Stimulated activated CD4-positive, alpha-beta T cell treated with anti-CD3 and anti-CD28 coated beads, Interleukin-15, amount 100 ng/mL, for 1 hour (primary cell): ENCODE measurements at places on chromosomes 1 and 21.

- DNase-seq: no peak
Measured at GRCh38 chr1:90881034-90881433, 140.8 kb downstream of the ZNF644 start.

GRCh38 chr21:43984905-43985689, 27.0 kb upstream of the TRAPPC10 start:
- no peak for DNase-seq

DNA sequence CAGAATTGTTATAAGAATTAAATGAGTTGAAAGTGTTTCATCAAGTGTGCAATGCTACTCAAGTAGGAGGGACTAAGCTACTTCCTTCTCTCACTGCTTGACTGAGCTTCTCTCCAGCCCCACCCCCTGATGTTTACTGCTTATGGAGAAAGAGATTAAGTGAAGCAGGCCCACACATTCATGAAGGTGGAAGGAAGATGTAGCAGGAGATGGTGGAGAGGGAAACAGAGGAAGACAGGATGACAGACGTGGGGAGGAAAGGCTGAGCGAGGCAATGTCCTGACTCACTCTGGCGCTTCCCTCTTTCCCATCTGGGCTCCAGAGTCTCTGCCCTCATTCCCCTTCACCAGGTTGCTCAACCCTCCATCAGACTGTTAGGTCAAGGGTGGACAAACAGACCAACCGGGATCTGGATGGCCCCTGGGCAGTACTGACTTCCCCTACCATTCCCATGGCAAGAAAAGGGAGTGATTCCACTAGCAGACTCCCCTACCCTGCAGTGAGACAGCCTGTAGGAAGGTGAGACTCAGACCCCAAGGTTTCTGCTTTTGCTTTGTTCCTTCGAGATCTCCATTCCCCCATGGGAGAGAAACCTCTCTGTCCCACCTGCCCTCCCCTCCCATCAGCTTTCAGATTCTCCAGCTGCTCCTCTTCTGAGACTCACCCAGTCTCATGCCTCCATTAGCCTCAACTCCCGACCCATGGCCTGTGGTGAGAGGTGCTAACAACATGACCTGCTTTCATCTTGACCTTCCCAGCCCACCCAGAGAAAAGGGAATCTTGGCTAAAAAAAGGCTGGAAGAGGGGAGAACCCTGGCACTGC, 3.1 kb upstream of the ARHGEF2 start:
- no peak for DNase-seq

GRCh38 chr1:87903242-87903641, 574.6 kb downstream of the LMO4 start:
- DNase-seq: no peak

DNA sequence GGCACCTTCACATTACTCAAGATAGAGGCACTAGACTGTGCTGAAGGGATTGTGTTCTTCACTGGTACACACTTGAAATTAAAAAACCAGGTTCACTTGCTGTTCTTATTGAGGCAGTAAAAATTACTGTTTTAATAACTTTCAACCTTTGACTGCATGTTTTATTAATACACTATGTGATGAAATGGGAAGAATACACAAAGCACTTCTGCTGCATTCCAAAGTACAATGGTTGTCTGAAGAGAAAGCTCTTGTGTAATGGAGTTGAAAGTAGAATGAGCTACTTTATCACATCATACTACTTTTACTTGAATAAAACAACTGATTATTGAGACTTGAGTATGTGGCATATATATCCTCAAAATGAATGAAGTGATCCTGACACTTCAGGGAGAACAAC, 49.7 kb downstream of the LRRC8C start:
- DNase-seq: no peak

DNA sequence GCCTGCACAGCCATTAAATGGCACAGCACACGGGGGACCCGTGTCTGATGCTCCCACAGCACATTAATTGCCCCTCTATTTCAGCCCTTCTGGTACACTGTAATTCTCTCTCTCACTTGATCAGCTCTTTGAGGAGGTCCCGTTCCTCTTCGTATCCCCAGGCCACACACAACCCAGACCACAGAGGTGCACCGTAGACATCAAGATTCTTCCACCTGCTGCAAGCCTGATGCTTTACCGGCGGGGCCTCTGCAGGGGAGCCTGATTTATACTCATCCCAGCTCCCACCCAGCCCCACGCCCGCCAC, 759 bp downstream of the SMYD3 start:
- no peak for DNase-seq

- DNase-seq: no peak
Measured at GRCh38 chr1:65681096-65681495, 111.6 kb upstream of the PDE4B start.

DNA sequence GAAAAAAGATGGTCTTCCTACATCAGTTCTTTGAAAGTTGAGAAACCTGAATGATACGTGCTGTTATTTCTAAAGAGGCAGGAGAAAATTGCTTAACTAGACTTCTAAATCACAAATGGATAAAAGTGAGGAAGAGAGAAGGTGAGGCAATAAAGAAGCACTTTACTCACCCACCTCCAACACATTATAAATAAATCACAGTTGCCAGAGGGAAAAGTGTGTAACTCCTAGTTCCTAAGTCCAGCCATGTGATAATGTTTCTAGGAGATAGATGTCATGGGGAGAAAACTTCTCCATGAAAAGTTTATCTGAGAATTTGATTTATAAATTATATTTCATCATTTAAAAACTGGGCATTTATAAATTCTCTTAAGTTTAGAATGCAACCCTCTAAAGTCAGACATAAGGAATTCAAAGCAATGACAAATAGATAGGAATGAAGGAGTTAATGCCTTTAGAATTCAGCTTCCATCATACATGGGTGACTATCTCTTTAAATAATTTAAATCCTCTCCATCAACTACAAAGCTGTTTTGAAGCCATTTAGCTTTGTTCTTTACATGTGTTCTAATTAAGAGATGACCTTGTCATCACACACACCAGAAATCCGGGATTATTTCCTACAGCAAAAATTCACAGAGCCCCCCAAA, 60.0 kb downstream of the NRIP1 start:
- no peak for DNase-seq

DNA sequence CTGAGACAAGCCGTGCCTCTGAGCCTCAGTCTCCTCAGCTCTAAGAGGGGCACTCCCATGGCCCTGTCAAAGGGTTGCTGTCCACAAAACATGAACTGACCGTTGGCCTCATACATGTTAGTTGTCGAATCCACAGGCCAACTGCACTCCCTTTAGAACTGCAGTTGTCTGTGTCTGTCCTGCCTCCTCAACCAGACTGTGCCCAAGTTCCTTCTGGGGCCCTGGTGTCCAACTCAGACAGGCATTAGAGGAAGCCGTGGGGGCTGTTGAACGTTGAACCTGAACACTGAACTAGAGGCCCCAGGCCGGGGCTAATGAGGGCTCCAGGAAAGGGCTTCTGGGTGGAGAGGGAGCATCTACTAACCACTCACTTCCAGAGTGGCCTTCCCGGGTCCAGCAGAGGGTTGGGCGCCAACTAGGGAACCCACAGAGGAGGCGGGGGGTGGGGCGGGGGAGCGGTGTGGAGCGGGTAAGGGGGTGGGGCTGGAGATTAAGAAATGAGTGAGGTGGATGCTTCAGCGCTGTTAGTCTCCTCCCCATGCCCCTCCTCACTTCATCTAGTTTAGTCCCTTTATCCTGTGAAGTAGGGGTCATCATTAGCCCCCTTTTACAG, at the start of gene RAB42:
Gene RAB42, plus strand, starts transcription at position 558 of the 613 bp plus-strand sequence. CDS start 247 bp downstream, outside the sequence.
- DNase-seq: no peak

DNA sequence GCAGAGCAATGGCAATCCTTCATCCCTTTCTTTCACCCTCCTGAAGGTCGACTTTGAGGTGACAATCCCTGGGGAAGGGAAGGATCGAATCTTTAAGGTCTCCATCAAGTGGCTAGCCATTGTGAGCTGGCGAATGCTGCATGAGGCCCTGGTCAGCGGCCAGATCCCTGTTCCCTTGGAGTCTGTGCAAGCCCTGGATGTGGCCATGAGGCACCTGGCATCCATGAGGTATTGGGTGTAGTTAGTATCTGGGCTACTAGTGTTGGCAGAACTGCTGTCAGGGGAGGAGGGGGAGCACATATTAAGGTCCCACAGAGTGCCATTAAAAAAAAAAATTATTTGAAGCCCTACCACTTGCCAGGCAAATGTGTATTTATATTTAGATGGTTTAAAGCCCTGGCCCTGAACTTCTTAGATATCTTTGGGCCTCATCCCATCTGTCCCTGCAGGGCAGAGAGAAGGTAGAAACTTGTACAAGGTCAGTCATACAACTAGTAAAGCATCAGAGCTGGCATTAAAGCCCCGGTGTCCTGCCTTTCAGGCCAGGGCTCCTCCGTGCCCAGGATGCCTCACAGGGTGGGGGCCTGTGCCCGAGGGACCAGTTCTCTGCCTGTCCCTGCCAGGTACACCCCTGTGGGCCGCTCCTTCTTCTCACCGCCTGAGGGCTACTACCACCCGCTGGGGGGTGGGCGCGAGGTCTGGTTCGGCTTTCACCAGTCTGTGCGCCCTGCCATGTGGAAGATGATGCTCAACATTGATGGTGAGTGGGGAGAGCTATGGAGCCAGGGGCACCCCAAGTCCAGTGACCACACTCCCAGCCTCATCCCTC, 10.3 kb downstream of the AGO1 start:
- no peak for DNase-seq

- DNase-seq: no peak
Measured at GRCh38 chr1:21543598-21543997, 34.4 kb downstream of the ALPL start.

- DNase-seq: no peak
Measured at GRCh38 chr1:206503591-206504362, 3.6 kb upstream of the RASSF5 start.

GRCh38 chr1:214377886-214378285, 96.9 kb downstream of the SMYD2 start:
- DNase-seq: no peak
